Lower leg skin (tissue), 4 donors: ENCODE measurements at places on chromosomes 16 and 17.

DNA sequence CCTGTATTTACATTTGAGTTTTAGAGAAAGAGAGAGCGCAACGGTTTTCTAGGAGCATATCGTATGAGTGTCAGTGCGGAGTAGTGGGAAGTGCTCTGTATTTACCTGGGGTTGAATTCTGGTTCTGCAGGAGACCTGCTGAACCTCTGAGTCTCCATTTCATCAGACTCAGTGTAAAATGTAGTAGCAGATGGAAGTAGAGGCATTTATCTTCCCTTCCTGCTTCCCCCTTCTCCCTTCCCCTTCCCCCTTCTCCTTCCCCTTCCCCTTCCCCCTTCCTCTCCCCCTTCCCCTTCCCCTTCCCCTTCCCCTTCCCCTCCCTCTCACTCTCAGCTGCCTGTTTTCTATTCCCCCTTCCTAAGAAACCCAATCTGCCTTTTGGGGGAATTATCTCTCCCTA is 426.9 kb downstream of the NPIPA7 start:
- no peak for DNase-seq

- DNase-seq = no peak
These were observed 68.7 kb upstream of the MARCHF10 start for GRCh38 chr17:62876673-62877405.

- no peak for DNase-seq
These were observed 1736.4 kb downstream of the TP53TG3F start for GRCh38 chr16:35195864-35196216.

DNA sequence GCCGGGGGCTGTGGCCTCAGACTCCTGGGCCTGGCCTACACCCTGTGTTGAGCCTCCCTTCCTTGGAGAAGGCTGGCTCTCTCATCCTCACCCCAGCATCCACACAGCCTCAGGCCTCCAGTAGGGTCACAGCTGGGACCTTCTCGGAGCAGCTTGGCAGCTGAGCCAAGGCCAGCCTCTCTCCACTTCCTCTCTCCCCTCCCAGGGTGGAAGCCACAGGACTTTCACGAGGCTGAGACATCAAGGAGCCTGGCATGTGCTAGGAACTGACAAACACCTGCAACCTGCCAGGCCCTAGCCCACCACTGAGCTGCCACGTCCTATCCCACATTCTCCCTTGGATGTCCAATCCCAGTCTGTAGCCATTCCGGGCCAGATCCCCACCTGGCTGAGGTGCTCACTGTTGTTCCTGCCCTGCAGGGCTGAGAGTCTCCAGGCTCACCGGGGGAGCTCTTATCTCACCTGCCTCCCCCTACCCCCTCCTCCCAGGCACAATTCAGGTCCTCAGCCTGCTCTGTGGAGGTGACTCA is 3.1 kb downstream of the MMP15 start:
- no peak for DNase-seq

DNA sequence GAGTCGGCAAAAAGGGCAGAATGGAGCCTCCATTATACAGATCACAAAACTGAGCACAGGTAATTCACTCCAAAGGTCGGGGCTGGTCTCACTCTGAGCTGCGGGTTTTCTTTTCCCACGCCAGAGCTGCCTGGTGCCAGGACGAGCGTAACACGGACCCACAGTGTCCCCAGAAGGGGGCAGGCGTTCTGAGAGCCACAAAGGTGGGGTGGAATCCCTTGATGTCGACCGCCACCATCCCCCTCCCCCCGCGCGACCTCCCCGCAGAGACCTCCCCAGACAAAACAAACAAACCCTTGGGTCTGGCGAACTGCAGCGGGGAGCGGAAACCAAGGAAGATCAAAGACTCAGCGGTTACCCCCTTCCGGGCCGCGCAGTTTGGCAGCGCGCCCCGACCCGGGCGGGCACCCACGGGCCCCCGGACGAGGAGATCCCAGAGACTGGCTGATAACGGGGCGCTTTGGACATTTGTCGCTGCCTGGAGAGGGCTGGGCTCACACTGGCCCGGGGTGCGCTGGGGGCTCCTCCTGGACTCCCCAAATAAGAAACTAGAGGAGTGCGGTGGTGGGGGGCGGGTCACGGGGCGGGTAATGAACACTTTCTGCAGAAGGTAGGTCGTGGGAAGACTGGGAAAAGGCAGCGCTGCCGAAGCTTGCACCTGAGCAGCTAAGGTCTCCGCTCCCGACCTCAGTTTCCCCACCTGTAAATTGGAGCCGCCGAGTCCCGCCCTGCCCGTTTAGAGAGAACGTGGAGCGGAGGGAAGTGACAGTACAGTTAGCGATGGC is 664 bp upstream of the NKD1 start:
- DNase-seq = no peak

GRCh38 chr16:88790312-88791211 is 5.5 kb upstream of the PIEZO1 start:
- no peak for DNase-seq

DNA sequence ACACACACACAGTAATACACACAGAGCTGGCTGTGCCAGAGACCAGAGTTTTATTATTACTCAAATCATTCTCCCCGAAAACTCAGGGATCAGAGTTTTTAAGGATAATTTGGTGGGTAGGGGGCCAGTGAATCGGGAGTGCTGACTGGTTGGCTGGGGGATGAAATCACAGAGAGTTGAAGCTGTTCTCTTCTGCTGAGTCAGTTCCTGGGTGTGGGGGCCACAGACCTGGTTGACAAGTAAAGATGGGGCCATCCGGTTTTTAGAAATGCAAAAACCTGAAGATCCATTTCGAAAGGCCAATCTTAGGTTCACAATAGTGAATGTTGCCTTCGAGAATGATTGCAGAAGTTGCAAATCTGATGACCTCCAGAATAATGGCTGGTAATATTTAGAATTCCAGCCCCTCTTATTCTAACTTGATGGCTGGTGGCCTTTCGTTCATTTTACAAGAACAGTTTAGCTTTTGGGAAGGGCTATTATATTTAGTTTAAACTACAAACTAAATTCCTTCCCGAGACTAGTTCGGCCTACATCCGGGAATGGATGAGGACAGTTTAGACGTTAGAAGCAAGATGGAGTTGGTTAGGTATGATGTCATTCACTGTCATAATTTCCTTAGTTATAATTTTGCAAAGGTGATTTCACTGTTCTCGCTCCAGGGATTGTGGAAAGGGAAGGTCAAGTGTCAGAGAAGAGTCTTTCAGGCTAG is 123.2 kb downstream of the KCNJ18 start:
- no peak for DNase-seq

GRCh38 chr16:58503863-58504688 is 4.1 kb downstream of the NDRG4 start:
- DNase-seq = peak; percentile 79

- DNase-seq = no peak
These were observed 169.0 kb upstream of the ZFHX3 start for GRCh38 chr16:73216932-73217331.

- DNase-seq = no peak
These were observed 317.1 kb downstream of the PHKB start for GRCh38 chr16:47778106-47778801.

DNA sequence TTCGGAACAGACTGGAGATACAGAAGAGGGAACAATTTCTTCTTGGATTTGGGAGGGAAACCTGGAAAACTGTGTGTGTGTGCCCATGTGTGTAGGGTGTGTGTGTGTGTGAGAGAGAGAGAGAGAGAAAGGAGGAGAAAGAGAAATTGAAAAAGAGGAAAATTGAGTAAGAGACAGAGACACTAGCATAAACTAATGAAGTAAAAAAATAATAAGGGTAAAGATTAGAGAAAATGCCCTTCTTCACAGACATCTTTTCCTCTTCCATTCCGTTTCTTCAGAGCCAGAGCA is 13.9 kb upstream of the HOXB2 start:
- DNase-seq = no peak

GRCh38 chr17:43709210-43709609 is 47.5 kb upstream of the MEOX1 start:
- no peak for DNase-seq

GRCh38 chr17:29043539-29044145 is 701 bp downstream of the PIPOX start:
- DNase-seq = no peak

DNA sequence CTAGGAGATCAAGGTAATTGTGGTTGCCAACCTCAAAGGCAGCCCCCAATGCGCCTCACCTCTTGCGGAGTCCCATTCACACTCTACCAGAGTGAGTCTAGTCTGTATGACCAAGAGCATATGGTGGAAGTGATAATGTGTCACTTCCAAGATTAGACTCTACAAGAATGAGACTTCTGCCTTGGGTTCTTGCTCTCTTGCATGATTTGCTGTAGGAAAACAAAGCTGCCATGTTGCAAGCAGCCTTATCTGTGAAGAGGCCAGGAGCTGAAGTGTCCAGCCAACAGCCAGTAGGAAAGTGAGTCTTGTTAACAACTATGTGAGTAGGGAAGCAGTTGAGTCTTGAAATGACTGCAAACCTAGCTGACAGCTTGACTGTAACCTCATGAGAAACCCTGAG is 3.4 kb downstream of the TERF2 start:
- no peak for DNase-seq

- DNase-seq = no peak
These were observed 17.0 kb downstream of the FAM117A start for GRCh38 chr17:49746791-49747490.

DNA sequence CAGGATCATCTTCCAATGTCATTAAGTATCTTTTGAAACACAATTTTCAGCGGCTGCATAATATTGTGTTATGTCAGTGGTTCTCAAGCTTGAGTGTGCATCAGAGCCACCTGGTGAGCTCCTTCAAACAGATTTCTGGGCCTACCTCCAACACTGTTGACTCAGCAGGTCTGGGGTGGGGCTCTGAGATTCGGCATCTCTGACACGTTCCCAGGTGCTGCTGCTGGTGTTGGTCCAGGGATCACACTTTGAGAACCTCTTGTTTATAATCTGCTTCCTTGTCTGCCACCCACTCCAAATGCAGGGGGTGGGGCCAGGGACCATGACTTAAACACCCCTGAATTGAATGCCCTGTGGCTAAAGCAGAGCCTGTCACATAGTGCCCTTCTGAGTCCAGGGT is 73.8 kb upstream of the HNF1B start:
- no peak for DNase-seq

DNA sequence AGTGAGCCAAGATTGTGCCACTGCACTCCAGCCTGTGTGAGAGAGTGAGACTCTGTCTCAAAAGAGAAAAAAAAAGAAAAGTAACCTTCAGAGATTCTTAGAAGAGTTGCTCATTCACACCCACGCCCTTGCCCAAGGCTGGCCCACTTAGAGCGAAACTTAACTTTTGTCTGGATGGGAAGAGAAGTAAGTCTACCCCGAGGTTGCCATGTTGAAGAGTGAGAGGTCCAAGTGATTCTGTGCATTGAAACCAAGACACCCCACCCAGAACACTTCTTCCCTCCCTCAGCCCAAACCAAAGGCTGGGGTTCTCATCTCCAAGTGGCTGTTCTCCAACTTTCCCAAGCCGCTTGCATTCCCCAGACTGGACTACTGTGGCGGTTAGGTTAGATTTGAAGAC is 2.4 kb upstream of the CISD3 start:
- DNase-seq = no peak

GRCh38 chr16:1471569-1472194 is 3.1 kb downstream of the CLCN7 start:
- no peak for DNase-seq

- peak; percentile 87 for DNase-seq
These were observed 3.9 kb upstream of the C17orf99 start for GRCh38 chr17:78142119-78142861.

DNA sequence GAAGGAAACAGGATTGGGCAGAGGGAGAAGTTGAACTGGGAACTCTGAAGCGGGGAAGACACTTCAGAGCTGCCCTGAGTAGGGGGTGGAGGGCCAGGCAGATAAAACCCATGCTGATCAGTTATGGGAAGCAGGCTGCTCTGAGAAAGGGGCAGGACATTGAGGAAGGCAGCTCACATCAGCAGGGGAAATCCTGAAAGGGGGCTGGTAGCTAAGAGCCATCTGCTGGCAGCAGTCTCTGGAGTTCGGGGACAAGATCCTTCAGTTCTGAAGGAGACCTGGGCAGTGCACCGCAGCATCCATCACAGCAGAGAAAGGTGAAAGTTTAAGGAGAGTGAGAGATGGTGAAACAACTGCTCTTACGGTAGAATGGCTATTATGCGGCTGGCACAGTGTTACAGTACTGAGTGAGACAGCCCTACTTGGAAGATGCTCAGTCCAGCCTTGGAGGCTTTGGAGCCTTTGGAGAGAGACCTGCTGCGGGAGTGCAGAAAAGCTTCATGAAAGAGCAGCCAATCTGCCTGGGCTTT is 5.4 kb upstream of the KIF18B start:
- no peak for DNase-seq

- no peak for DNase-seq
These were observed 8.7 kb upstream of the CPD start for GRCh38 chr17:30369995-30370394.

GRCh38 chr16:80008857-80009256 is 408.3 kb upstream of the MAF start:
- DNase-seq = no peak

DNA sequence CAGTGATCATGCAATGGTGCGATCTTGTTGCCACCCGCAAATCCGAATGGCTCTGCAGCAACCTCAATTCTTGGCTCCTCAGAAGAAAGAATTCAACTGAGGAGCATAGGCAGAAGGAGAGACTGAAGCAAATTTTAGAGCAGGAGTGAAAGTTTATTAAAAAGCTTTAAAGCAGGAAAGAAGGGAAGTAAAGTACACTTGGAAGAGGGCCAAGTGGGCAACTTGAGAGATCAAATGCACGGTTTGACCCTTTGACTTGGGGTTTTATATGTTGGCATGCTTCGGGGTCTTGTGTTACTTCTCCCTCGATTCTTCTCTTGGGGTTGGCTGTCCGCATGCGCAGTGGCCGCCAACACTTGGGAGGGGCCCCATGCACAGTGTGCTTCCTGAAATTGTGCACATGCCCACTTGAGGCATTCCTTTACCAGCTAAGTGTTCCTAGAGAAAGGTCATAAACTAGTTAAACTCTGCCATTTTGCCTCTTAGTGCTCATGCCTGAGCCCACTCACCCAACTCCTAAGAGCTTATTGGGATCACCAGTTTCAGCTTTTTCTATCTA is 36.7 kb downstream of the ZNRF1 start:
- no peak for DNase-seq

DNA sequence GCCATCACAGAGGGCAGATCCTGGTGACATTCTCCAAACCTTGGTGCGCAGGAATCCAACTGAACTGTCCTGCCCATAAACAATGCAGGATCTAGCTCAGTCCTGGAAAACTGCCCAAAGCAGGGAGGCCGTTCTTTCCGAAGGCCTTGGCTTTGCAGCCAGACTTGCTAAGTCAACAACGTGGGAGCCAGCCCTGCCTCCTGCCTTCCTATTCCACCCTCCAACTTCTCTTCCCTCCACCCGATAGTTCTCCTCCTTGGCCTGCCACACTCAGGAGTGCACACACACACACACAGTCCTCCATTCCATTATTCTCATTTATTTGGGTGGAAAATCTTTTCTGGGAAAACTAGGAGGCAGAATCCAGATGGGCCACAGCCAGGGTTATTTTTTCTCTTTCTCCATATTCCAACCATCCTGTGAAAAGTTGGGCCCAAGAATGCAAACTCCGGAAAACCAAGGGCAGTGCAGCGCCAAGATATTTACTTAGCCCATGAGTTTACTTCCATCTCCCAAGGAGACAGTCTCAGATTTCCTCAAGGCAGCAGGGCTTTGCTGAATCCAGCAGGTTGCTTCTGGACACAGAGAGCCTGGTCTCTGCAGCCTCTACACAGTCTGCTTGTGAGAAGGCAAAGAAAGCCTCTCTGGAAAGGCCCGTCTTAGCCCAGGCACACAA is 15.8 kb downstream of the COPRS start:
- DNase-seq = peak; percentile 35
